ENCODE measurements at places on chromosomes 7 and 10.

DNA sequence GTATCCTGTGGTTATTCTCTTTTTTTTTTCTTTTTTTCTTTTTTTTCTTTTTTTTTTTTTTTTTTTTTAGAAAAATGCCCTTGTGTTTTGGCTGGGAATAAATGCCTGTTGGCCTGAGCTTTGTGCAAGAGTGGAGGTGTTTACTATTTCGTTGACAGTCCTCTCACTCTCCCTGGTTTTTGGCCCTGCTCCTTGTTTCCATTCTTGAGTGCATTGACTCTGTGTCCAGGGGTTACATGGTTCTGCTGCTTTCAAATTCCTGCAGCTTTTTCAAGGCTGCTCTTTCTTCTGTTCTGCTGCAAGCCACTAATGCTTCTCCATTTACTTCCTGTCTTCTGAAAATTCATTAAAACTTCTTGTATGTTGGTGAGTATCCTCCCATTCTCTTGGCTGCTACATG, 59.7 kb upstream of the TBX20 start:
- DNase-seq: no peak

DNA sequence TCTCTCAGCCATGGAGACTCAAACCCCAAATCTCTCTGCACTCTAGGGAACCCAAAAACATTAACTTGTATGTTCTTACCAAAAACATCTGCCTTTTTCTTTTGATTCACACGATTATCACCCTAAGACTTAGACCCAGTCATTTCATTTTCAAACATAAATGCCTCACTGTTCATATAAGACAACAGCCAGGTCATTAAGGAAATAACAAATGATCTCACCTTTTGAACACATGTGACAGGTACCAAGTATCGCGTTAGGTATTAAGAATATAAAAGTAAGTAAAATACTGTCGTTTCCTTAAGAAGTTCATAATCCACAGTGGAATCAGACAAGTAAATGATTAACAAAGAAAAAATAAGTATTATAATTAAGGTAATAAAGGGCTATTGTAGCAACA, 8.8 kb downstream of the TM9SF3 start:
- DNase-seq: no peak

DNA sequence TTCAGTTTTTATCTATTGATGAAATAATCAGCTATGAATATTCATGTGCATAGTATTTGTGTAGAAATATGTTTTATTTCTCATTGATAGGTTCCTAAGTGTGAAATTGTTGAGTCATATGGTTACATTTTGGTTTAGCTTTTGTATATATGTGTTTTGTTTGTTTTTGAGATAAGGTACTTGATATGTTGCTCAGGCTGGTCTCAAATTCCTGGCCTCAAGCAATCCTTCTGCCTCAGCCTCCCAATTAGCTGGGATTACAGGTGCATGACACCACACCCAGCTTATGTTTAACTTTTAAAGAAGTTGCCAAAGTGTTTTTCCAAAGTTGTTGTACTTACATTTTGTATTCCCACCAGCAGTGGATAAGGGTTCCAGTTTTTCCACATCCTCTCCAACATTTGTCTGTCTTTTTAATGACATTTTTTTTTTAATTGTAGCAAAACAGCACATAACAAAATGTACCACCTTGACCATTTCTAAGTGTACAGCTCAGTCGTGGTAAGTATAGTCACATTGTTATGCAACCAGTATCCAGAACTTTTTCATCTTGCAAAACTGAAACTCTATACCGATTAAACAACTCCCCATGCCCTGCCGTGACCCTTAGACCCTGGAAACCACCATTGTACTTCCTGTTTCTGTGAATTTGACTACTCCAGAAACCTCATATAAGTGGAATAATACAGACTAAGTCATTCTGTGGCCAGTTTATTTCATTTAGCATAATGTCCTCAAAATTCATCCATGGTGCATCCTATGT, 12.6 kb upstream of the UBE2D1 start:
- no peak for DNase-seq

DNA sequence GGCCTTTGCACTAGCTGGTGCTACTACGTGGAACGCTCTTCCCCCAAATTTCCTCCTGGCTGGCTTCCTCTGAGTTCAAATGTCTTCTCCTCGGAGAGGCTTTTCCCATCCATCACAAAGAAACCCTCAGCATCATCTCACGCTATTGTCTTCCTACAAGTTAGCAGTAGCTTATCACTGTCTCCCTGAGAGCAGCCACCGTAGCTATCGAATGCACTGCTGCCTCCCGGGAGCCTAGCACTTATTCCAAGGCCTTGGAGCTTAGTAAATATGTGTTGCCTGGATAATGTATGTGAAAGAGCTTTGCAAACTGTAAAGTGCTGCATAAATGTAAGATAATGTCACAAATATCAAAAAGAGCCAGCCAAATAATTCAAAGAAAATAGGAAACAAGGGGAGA, 124.4 kb downstream of the KCNMA1 start:
- DNase-seq: no peak

Measured in stimulated activated CD4-positive, alpha-beta T cell treated with anti-CD3 and anti-CD28 coated beads, Interleukin-4, amount 100 ng/mL, for 48 hours (primary cell).